ENCODE measurements at places on chromosomes 1 and 21.

- no peaks in the 10 kb centered on the region for H3K27me3 ChIP-seq
- DNase-seq, result no peak
- H3K27ac ChIP-seq, result no peak overlapping the region
- no peaks in the 10 kb centered on the region for H3K36me3 ChIP-seq
- H3K4me1 ChIP-seq, result no peaks in the 10 kb centered on the region
- no peak overlapping the region for H3K4me3 ChIP-seq
Observed at GRCh38 chr1:93979718-93980319, 70.6 kb upstream of the GCLM start.

GRCh38 chr1:64060611-64061302, 142.7 kb upstream of the UBE2U start:
- no peaks in the 10 kb centered on the region for H3K36me3 ChIP-seq
- H3K27me3 ChIP-seq, result no peaks in the 10 kb centered on the region
- DNase-seq, result no peak
- H3K27ac ChIP-seq, result no peak overlapping the region
- H3K4me1 ChIP-seq, result no peaks in the 10 kb centered on the region

DNA sequence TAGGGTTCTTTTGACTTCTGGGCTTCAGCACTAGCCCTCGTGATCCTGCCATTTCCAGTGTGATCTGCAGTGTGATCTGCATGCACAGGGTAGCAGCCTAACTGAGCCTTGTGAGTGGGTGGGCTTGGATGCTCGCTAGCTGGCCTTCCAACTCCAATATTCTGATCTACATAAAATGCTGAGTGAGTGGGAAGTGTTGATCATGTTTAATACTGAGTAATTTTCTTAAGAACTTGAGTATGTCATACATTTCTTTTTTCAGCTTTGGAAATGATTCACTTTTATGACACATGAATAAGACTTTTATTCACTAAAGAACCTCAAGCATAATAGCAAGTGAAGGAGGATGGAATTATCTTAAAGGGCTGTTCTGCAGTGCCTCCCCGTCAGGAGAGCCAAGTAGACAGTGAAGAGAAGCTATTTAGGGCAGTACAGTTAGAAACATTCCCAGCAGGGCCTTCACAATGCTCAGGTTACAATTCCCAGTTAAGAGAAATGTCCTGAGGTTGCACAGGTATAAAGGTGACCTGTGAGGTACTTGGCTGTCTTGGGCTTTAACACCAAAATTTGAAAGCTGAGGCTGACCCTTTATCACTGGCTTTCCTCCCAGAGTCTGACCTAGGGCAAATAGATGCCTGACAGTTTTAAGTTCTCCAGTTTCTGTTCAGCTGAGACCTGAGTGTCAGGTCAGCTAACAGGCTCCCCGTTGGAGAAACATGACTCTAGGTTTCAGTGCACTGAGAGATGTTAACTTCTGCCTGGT, 29.1 kb upstream of the LRRC8C start:
- H3K27me3 ChIP-seq, result no peaks in the 10 kb centered on the region
- H3K27ac ChIP-seq, result no peak overlapping the region
- no peak overlapping the region for H3K4me3 ChIP-seq
- no peaks in the 10 kb centered on the region for H3K36me3 ChIP-seq
- DNase-seq, result no peak
- peaks cover 10% of the 10 kb centered on the region for H3K4me1 ChIP-seq

DNA sequence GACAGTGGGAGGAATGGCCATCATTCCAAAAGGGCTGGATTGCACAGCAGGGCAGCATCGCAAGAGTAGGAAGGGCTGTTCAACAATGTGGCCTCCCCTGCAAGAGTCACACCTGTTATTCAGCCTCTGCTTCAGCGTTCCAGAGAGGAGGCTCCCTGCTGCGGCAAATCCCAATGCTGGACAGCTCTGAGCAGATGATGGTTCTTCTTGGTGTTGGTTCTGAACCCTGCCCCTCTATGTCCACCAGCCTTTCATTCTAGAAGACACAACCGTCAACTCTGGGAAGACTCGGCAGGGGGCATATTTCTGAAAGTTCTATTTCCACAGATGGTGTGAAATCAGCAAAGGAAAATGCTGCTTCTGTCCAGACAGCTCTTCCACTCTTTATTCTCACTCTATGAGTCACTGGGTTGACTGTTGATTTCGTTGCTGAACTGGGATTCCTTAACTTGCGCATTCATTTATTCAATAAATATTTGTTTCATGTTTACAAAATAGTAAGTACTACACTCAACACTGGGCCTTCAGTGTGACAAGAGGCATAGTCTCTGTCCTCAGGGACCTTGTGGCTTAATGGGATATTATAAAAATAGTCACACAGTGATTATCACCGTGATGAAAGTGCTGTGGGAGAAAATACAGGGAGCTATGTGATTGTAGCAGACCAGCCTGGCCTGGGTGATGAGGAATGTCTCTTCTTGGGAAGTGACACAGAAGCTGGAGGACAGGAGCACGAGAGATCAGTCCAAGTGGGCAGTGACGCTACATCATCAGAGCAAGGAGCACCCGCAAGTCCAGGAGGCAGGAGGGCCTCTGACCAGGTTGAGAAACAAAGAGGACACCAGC, 260.3 kb downstream of the SIPA1L2 start:
- no peaks in the 10 kb centered on the region for H3K27me3 ChIP-seq
- H3K4me1 ChIP-seq, result no peaks in the 10 kb centered on the region
- H3K36me3 ChIP-seq, result no peaks in the 10 kb centered on the region
- H3K4me3 ChIP-seq, result no peak overlapping the region
- DNase-seq, result no peak

DNA sequence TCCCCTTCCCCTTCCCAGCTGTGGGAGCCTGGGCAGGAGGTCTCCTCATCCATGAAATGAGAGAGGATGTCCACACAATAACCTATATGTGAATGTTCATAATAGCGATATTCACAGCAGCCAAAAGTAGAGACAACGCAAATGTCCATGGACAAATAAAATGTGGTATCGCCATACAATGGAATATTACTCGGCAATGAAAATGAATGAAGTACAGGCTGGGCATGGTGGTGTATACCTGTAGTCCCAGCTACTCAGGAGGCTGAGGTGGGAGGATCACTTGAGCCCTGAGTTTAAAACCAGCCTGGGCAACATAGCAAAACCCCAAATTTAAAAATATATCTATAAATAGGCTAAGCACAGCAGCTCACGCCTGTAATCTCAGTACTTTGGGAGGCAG, 12.9 kb downstream of the ADPRS start:
- H3K4me3 ChIP-seq, result no peak overlapping the region
- H3K4me1 ChIP-seq, result no peaks in the 10 kb centered on the region
- no peak for DNase-seq
- no peak overlapping the region for H3K27ac ChIP-seq

GRCh38 chr1:194731025-194731424, 1544.6 kb upstream of the B3GALT2 start:
- no peaks in the 10 kb centered on the region for H3K4me1 ChIP-seq
- H3K4me3 ChIP-seq, result no peak overlapping the region
- H3K36me3 ChIP-seq, result no peaks in the 10 kb centered on the region
- DNase-seq, result no peak
- H3K27me3 ChIP-seq, result no peaks in the 10 kb centered on the region

DNA sequence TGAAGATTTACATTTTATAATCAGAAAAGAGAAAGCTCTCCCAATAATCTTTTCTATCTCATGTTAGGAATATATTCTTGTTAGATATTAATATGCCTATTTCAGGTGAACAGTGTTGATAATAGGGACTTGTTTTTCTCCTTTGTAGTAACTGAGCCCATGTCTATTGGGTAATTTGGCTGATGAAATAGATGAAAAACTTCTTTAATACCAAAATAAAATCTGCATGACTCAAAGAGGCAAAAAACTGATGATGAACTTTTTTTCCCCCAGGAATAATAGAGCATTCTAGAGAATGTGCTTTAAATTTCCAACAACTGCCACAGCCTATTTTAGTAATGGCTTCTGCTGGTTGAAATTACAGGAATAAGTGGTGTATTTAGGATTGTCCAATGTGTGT, 178.9 kb upstream of the GREM2 start:
- no peak overlapping the region for H3K27ac ChIP-seq
- DNase-seq, result no peak
- H3K36me3 ChIP-seq, result no peaks in the 10 kb centered on the region
- no peaks in the 10 kb centered on the region for H3K27me3 ChIP-seq
- no peak overlapping the region for H3K4me3 ChIP-seq

DNA sequence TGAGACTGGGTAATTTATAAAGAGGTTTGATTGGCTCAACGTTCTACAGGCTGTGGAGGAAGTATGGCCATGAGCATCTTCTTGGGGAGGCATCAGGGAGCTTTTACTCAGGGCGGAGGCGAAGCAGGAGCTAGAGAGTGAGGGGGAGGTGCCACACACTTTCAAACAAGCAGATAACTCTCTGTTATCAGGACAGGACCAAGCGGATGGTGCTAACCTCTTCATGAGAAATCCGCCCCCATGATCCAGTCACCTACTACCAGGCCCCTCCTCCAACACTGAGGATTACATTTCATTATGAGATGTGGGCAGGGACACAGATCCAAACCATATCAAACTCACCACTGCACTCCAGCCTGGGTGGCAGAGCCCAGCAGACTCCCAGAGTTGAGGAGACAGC, 11.5 kb upstream of the LRRC47 start:
- DNase-seq, result no peak
- H3K4me3 ChIP-seq, result no peak overlapping the region
- no peaks in the 10 kb centered on the region for H3K27me3 ChIP-seq
- H3K4me1 ChIP-seq, result peaks cover 10% of the 10 kb centered on the region
- no peak overlapping the region for H3K27ac ChIP-seq

DNA sequence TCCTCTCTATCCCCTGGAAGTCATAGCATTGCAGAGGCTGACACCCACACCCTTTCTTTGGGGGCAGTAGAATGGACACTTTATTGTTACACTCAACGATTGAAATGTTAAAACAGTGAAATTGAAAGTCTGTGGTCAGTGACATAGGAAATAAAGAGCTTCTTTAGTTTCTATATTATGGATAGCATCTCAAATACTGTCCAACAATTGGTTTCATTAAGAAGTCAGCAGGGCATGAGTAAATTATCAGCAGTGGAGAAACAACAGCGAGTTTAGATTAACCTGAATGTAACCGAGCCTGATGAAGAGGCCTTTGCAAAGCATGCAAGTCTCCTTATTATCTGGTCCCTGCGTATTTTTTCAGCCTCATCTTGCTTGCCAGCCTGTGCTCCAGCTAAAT, 350.7 kb downstream of the NTNG1 start:
- DNase-seq, result no peak
- no peaks in the 10 kb centered on the region for H3K27me3 ChIP-seq
- H3K4me3 ChIP-seq, result no peak overlapping the region
- no peaks in the 10 kb centered on the region for H3K36me3 ChIP-seq
- H3K27ac ChIP-seq, result no peak overlapping the region

DNA sequence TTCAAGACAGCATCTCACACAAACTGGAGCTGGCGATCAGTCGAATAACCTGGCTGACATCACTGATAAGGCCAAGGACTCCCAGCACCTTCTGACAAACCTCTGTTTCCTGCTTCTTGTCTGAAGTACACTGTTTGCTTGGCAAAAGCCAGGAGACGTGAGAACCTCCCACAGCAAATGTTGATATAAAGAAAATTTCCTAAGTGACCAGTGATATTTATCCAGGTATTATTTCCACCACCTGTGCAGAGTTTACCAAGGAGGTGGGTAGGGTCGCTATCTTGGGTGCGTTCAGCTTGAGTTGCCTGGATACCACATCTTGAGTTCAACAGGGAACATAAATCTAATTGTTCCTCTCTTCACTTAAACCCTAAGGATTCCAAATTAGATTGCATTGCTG, 72.9 kb downstream of the SETD4 start:
- no peaks in the 10 kb centered on the region for H3K36me3 ChIP-seq
- DNase-seq, result no peak
- H3K4me3 ChIP-seq, result no peak overlapping the region
- H3K4me1 ChIP-seq, result no peaks in the 10 kb centered on the region

DNA sequence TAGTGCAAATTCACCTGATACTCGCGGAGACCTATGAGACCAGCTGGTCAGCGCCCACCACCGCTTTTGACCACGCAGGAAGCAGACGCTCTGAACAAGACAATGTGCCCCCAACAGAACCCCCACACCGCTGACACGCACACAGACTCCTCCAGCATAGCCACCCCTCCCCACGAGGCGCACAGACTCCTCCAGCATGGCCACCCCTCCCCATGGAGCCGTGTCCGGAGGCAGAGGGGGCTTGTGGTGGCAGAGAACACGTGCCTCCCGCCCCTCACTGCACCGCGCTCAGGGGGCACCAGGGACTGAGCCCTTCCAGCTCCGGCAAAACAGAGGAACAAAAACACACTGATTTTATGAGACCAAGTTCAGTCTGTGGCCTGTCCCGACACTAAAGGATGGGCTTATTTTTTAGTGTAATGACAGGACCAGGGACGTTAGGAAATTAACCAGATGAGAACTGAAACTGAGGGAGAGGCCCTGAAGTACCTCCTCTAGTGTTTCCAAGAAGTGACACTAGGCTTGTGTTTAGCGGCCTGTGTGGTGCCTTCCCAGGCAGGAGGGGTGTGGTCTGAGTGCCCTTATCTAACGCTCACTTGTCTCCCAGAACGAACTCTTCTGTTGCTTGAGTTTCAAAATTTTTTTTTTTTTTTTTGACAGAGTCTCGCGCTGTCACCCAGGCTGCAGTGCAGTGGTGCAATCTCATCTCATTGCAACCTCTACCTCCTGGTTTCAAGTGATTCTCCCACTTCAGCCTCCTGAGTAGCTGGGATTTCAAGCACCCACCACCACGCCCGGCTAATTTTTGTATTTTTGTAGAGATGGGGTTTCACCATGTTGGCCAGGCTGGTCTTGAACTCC, 10.0 kb upstream of the AGPAT3 start:
- H3K36me3 ChIP-seq, result no peaks in the 10 kb centered on the region
- H3K27me3 ChIP-seq, result no peaks in the 10 kb centered on the region
- DNase-seq, result no peak
- no peak overlapping the region for H3K27ac ChIP-seq
- no peak overlapping the region for H3K4me3 ChIP-seq

GRCh38 chr1:202752774-202753173, 42.5 kb upstream of the SYT2 start:
- no peak for DNase-seq
- H3K27me3 ChIP-seq, result no peaks in the 10 kb centered on the region
- H3K4me3 ChIP-seq, result no peak overlapping the region
- H3K4me1 ChIP-seq, result no peaks in the 10 kb centered on the region

DNA sequence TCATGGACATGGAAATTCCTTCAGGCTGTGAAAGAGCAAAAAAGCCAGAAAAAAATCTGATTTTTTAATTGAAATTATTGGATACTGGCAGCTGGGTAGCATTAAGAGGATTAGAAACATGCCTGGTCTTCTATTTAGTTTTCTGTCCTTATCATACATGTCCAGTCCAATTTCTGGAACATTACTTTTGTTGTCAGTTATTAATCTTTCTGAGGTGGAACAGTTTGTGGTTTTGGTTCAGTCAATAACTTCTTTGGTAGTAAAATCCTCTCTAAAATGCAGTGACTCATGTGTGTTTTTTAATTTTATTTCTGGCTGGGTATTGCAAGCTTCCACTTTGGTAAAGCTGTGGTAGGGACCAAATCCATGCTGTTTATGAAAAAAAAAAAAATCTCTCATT, 687.0 kb upstream of the ADGRL2 start:
- H3K27ac ChIP-seq, result no peak overlapping the region
- no peaks in the 10 kb centered on the region for H3K27me3 ChIP-seq
- no peaks in the 10 kb centered on the region for H3K36me3 ChIP-seq
- H3K4me3 ChIP-seq, result no peak overlapping the region
- no peaks in the 10 kb centered on the region for H3K4me1 ChIP-seq
